T-helper 1 cell (primary cell): ENCODE measurements at places on chromosomes 1 and 21.

DNA sequence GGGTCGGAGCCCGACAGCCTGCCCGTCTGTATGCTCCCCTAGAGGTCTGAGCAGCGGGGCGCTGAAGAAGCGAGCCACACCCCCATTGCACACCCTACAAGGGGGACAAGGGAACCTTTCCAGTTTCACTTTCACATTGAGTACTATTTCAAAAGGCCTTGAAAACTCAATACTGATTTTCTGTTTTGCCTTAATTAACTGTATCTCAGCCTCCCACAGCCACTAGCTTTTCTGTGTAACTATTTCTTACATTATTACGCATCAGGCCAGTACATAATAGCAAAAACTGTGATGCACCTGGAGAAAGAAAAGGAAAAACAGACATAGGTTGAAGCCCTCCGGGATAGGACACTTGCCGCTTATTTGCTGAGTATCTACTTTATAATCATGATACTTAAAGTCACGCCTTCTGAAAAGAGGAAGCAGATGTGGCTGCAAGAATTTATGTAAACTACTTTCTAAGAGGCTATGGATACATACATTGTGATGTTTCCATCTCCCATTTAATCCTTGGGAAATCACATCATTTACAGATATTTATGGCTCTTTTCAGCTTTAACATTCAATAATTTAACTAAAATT, 1719.5 kb downstream of the MRPL39 start:
- DNase-seq, result peak; percentile 41

- no peak for DNase-seq
These were observed 9.8 kb downstream of the FRRS1 start for GRCh38 chr1:99756598-99756997.

- DNase-seq, result no peak
These were observed 595.9 kb downstream of the AJAP1 start for GRCh38 chr1:5250336-5250735.

DNA sequence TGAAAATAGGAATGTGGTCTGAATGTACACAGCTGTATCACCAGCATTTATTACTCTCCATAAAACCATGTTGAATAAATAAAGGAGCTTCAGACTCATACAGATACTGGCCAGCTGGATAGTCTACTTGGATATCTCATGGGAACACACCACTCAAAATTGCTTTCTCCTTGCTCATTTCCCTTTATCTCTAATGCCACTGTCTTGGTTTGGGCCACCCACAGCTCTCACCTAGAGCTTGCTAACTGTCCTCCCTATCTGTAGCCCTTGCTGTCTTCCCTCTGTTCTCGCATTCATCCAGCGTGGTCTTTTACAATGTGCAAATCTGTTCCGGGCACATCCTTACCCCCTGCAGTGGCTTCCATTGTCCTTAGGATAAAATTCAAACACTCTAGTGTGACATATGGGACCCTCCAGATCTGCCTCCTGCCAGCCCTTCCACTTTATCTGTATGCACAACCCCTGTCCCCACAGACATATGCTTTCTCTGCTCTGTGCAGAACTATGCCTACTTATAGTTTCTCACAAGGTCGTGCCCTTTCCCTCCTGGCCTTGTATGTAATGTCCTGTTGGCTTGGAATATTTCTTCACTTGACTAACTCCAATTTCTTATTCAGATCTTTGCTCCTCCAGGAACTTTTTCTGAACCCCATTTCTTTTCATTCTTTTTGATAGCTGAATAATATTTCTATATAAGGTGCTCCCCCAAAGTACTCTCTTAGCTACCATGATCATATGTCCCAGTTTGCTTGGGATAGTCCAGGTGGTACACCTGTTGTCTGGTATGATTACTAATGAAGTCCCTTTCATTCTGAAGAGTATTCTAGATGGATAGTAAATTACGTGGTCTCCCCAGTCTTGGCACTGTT, 2.9 kb downstream of the FLVCR1 start:
- no peak for DNase-seq

- peak; percentile 1 for DNase-seq
These were observed 1.7 kb downstream of the ANGPTL3 start for GRCh38 chr1:62599044-62599443.

DNA sequence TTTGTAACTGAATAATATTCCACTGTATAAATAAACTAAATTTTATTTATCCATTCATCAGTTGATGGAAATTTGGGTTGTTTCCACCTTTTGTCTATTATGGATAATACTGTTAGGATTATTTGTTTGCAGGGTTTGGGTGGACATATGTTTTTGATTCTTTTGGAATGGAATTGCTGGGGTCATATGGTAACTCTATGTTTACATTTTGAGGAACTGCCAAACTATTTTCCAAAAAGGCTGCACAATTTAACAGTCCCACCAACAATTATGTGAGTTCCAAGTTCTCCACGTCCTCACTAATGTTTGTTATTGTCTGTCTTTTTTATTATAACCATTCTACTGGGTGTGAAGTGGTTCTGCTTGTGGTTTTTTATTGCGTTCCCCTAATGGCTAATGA, 4.3 kb upstream of the SERBP1 start:
- DNase-seq, result no peak

- DNase-seq, result peak; percentile 46
These were observed 60.2 kb upstream of the PDE9A start for GRCh38 chr21:42593007-42593814.

GRCh38 chr1:156102633-156103511, 11.6 kb upstream of the LMNA start:
- no peak for DNase-seq

GRCh38 chr1:84742653-84743052, 52.4 kb upstream of the SSX2IP start:
- no peak for DNase-seq

DNA sequence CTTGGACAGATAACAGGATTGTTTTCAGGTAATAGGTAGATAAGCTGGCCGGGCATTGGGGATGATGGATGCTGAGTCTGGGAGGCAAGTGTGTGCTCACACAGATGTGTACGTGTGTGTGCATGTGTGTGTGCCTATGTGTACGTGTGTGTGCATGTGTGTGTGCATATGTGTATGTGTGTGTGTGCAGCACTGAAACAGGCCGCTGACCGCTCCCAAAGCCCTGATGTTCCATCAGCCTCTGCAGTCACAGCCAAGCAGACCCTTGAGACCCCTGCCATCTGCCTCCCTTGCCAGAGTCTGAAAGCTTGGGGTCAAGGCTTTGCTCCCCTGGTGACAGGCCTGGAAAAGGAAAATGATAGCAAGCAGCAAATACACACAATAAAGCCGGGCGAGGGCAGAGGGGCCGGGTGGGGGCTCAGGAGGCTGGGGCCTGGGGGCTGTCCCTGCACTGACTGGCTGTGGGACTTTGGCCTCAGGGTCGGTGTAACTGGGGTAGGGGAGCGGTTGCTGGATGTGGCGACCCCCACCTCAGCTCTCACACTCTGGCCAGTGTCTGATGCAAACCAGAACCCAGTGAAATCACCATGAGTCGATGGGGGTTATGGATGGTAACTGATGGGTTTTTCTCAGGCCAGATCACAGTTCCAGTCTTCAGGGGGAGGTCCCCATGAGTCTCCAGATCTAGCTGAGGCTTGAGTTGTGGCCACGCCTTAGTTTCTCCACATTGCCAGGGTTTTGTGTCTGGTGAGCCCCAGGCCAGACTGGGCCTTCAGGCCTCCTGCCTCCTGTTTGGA, 9.2 kb upstream of the TNFRSF8 start:
- DNase-seq, result no peak

GRCh38 chr1:19804831-19805251, 5.1 kb upstream of the TMCO4 start:
- DNase-seq, result no peak

DNA sequence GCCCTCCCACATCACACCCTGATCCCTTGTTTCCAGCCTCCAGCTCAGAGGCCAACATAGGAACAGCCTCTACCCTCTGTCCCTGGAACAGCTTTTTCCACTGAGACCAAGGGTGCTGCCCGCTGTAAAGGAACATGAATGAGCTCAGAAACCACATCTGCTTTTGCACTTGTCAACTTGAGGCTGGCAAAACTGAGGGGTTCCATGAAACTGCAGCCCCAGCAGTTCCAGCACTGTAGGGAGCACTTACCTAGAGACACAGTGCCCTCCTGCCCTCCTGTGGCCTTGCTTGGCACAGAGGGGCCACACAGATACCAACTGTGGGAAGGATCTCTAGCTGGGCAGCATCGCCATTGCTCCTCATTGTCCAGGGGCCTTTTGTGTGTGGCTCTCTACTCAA, 51.7 kb downstream of the ITPKB start:
- peak; percentile 33 for DNase-seq

DNA sequence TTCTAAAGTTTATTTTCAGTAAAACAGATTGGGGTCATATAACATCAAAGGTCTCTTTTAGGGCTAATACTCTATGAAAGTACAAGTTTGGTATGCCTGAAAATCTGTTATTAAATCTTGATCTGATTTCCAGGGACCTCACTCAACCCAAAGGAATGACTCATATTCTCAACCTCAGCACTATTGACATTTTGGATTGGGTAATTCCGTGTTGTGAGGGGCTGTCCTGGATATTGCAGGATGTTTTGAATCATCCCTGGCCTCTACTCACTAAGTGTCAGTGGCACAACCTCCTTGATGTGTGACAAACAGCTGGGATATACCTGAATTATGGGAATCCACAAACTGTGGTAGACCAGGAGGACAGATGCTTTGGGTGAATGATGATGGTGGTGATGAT, 51.5 kb upstream of the CYP2J2 start:
- no peak for DNase-seq

DNA sequence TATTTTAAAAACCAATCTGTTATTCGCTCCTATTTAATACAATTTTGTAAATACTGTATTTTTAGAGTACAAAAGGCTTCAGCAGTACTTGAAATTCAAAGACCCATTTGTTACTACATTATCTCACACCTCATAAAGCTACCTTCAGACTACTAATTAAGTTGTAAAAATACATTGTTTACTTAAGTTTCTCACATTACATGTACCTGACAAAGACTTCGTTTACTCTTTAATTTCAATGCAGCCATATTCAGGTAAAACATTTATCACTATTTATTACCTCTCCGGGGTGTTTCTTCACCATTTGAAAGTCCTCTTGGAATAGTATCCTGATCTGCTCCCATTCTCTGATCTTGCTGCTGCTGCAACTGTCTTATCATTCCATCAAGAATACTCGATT, 55.2 kb downstream of the BRWD1 start:
- no peak for DNase-seq

- no peak for DNase-seq
These were observed 74.3 kb upstream of the RUNX3 start for GRCh38 chr1:25004355-25004754.

GRCh38 chr1:100606438-100606837, 68.5 kb downstream of the GPR88 start:
- no peak for DNase-seq

GRCh38 chr1:54252371-54252936, 52.5 kb downstream of the MRPL37 start:
- DNase-seq, result no peak

DNA sequence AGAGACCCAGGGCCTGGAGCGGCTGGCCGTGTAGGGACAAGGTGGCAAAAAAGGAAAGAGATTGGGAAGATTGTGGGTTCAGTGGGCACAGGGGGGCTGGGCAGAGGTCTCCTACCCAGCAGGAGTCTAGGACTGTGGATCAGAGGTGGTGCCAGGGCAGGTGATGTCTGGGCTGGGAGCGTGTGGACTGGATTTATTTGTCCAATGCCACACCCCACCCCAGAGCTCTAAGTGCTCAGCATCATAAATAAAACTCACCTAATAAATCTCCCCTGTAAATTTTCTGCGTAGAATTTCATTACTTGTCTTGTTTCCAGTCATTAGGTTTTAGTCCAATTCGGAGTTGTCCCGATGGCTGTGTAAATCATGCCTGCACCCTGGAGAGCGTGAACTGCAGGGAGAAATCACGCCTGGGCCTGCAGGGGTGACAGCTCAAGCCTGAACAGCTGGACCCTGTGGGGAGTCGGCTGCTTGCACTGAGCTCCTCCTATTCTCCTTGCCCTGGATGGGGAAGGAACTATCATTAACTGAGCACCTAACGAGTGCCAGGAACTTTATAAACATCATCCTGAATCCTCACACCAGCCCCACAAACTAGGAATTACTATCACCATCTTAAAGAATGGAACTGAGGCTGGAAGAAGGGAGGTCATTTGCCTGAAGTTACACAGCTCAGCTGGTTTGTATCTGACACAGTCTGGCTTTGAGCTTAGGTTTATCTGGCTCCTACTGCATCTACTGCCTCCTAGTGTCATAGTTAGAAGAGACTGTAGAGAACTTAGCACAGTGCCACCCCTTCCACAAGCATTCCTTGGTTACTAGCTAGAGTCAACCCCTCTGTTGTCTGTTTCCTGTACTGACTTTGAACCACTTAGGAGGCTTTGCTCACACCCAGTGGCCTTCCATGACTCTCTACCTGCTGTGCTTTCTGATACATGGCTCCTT, 25.0 kb upstream of the POU3F1 start:
- peak; percentile 12 for DNase-seq

DNA sequence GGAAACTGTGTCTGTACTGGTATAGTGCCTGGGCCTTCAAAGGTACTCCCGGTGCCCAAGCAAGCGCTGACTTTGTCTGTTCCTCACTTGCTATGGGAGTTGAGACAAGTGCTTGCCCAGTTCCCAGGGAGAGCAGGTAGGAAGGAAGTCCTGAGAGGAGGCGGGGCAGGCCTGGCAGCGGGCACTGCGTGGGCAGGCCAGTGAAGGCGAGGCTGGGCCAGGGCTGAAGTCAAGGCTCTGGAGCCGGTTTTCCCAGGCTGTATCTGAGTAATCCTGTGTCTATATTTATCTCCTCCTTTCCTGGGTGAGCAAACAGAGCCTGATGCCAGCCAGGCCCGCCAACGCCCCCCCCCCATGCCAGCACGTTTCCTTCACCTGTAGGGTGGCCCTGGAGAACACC, 15.9 kb upstream of the EDN2 start:
- DNase-seq, result no peak

GRCh38 chr21:25569084-25569483, 38.2 kb downstream of the MRPL39 start:
- DNase-seq, result no peak

DNA sequence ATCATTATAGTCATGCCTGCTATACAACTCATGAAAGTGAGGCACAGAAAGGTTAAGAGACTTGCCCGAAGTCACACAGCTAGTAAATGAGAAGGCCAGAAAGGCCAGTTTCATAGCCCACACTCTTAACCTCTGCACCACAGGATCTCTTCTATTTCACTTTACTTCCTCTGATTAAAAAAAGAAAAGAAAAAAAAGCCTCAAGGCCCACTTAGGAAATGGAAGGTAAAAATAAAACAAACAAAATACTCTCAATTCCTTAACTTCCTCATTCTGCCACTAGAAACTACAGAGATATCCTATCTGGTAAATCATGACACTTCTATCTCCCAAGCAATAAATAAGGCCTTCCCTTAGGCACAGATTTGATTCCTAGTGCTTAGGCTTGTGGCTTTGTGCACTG, 7.6 kb upstream of the ENAH start:
- no peak for DNase-seq

GRCh38 chr1:168261390-168261789, 19.3 kb upstream of the TBX19 start:
- DNase-seq, result no peak
